Inflammatory macrophage treated with lipopolysaccharide for 1 hour (primary cell): ENCODE measurements at places on chromosomes 1 and 21.

- no peak for DNase-seq
Measured at GRCh38 chr1:1032424-1032823, 12.5 kb downstream of the AGRN start.

GRCh38 chr21:34017039-34017961 is 56.1 kb upstream of the MRPS6 start:
- peak; percentile 79 for DNase-seq

- no peak for DNase-seq
Measured at GRCh38 chr1:5907966-5908365, 84.3 kb downstream of the NPHP4 start.

DNA sequence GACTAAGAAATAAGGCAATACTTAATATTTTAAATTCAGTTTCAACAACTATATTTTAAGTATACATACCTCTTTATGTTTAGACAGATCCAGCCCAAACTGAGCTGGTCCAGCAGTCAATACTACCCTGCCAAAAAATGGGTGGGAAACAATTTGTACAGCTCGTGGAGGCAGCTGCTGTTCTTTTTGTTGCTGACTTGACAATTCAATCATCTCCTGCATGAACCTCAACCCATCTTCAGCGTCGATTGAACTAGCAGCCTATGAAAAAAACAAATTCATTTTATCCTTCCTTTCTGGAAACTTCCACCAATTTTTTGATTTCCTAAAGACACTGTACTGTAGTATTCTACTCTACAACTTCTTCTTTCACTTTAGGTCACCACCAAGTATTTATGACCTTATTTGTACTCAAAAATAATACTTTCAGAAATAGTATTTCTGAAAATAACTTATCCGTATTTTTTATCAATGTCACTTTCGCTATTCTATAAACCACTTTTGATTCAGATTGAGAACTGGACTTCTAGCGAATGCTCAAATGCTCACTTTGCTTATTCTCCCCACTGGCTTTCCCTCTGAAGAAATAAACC is 46.5 kb downstream of the EDEM3 start:
- no peak for DNase-seq
